ENCODE measurements at places on chromosomes 7 and 10.

DNA sequence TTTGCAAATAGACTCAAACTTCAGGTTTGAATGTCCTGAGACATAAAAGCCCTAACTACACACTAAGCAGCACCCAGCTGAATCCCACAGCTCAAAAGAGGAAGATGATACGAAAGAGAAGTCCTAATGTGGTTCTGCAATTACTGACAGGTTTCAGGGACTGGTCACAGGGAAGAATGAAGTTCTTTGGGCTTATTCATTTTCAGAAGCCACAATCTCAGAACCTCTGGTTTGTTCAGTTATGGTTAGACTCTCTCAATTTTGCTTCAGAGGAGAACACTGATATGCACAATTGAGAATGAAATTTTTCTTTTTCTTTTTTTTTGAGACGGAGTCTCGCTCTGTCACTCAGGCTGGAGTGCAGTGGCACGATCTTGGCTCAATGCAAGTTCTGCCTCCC lies 94.6 kb upstream of the FAM180A start:
- DNase-seq = no peak

GRCh38 chr7:100983451-100984187 lies 14.3 kb downstream of the MUC12 start:
- DNase-seq = no peak

DNA sequence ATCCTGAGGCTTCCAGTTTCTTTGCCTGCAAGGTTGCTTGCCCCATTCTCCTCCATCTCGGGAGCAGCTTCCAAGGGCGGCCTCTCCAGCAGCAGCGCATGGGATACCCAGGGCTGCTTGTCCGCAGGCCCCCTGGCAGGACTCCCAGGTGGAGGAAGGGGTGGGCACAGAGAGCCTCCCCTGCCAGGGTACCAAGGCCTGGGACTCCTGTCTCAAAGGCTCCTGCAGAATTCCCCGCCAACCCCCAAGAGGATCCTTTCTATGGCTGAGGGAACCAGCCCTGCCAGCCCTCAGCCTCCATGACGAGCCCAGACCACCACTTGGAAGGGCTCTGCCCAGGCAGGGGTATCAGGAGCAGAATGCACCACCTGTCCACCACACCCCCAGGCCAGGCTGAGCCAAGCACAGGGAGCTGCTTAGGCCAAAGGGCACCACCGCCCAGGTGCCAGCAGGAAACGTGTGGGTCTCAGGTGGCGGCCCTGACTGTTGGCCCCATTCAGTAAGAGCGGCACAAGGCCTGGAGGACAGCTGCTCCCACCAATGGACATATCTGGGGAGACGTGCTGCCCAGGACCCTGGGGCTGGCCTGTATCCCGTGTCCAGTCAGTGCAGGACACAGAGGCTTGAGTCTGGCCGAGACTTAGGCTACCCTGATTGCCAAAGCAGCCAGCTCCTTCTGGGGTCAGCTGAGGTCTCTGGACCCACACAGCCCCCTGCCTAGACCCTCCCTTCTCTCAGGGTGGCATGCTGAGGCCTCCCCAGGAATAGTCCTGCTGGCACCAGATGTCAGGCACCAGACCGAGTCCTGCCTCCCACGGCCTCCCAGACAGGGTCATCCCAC lies 33.8 kb upstream of the INPP5A start:
- DNase-seq = no peak

DNA sequence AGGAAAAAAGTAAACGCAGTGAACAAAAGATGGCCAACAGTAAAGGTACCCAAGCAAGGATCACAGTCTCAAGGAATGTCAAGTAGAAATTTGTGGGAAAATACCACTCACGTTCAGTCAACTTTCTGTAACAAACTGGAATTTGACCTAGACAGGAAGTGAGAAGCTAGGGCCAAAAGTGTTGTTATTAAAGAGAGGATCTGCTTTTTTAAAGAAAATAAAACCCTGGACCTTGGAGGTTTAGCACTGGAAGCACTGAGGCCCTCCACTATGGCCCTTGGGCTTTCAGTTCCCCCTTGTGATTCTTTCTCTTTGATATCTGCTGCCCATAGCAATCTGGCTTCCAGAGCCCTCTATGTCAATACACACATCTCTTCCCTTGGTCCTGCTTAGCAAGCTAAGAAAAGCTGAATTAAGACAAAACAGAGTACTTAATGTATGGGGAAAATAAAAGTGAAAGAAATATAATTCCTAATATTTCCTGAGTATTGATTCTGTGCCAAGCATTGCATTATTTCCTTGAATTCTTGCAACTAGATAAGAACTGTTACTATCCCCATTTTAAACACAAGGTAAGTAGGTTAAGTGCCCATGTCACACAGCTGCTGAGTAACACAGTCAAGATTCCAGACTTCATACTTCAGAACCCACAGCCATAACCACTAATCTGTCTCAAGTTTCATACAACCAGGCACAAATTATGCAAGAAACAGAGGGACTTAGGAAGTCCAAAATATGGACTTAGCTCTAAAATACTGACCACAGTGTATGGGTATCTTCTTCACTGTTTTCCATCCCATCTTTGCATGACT lies 2.6 kb upstream of the ZNF438 start:
- no peak for DNase-seq

GRCh38 chr7:20229646-20230500 lies 12.7 kb upstream of the MACC1 start:
- peak; percentile 30 for DNase-seq

DNA sequence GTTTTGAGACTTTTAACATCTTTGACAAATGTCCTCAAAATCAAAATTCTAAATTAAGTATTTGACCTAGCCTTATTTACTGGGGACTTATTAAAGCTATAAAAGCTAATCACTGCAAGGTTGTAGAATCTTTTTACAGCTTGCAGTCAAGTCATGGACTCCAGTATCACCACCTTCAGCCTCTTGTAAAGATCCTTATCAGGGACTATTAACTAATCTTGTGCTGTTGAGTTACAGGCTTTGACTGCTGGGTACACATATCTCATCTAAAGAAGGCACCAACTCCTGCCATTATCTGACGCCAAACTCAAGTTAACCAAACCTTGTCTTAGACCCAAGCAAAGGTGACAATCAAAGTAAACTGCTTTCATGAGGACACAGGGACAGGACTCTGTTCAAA lies 621.0 kb upstream of the IGFBP3 start:
- DNase-seq = no peak

GRCh38 chr7:3861941-3862340 lies 560.9 kb downstream of the SDK1 start:
- DNase-seq = no peak

GRCh38 chr10:103877861-103878260 lies 22.5 kb upstream of the SH3PXD2A start:
- peak; percentile 49 for DNase-seq
